ENCODE measurements at places on chromosomes 4 and X.
A peak's percentile ranks its signal among the peaks of the same experiment; 100 is the strongest.

DNA sequence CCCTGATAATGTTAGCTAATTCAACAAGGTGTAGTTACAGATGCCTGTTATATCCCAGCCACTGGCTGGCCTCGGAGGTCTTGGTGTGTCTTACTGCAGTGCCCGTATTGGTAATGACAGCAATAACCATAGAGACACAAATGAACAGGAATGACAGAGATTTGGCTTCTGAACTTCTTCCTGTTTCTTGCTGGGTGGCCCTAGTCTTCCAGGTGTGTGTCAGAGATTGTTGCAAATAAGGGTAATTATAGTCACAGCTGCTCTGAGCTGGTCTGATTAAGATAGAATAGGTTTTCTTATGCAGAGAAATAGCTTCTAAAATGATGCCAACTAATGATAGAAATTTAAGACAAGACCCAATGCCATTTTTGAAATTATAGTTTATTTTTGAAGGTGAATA is 64.1 kb upstream of the MAD2L1 start:
- DNase-seq, result no peak

- no peak for DNase-seq
These were observed 730.2 kb downstream of the KCTD8 start for GRCh38 chr4:43718369-43718768.

DNA sequence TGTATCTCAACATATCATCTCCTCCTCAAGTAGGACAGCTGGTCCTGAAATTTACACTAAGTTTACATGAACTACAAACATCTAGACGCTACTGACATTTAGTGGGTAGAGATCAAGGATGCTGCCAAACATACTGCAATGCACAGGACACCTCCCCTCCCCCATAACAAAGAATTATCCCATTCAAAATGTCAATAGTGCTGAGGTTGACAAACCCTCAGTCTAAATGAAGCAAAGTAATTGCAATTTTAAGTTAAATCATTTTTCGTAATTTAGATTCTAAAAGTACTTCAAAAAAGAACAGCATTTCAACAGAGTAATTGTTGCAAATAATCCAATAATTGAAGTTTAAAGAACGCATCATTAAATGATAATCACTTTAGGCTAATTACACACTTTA is 1.2 kb downstream of the PRMT9 start:
- DNase-seq, result no peak

- DNase-seq, result no peak
These were observed 279.2 kb upstream of the BOD1L1 start for GRCh38 chr4:13906727-13907126.

DNA sequence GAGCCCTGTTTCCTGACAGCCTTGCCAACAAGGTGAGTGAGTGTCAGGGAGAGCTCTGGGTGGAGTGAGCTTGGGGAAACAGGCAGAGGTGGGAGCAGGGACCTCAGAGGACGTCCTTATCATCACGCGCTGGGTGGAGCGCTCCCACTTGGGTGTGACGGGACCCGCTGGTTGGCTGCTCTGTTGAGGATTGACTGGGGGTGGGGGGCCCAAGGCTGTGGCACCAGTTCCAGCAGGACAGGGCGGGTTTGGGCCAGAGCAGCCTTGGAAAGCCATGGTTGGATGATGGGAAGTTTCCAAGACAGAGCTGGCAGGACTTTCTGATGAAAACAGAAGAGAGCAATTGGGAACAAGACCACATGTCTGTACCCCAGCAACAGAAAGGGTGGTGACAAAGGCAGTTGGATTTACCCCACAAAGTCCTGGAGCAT is 3.0 kb upstream of the PCGF3 start:
- no peak for DNase-seq

- DNase-seq, result peak; percentile 82
These were observed 28.5 kb upstream of the CRMP1 start for GRCh38 chr4:5921101-5921980.

- no peak for DNase-seq
These were observed 52.7 kb upstream of the FAT4 start for GRCh38 chr4:125262079-125262478.

- DNase-seq, result peak; percentile 52
These were observed 8.7 kb downstream of the RIPPLY1 start for GRCh38 chrX:106894392-106894909.

DNA sequence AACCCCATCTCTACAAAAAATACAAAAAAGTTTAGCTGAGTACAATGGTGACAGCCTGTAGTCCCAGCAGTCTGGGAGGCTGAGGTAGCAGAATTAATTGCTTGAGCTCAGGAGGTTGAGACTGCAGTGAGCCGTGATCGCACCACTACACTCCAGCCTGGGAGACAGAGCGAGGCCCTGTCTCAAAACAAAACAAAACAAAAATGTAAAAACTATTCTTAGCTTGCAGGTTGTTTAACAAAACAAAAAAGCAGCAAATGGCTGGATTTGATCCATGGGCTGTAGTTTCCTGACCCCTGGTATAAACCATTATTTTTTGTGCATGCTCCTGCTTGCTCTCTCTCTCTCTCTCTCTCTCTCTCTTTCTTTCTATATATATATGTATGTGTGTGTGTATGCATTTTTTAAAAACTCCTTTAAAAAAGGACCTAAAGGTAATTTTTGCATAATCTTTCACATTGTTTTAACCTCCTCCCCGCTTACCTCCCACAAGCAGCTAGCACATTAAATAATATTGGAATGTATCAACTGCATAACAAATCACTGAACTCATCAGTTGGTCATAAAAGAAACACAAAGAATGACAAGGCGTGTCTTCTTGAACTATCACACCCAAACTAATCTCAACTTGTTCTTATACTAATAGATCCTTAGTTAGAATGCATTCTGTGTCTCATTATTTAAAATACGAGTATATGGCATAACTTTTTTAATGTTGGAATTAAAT is 4.8 kb downstream of the AREG start:
- DNase-seq, result no peak

DNA sequence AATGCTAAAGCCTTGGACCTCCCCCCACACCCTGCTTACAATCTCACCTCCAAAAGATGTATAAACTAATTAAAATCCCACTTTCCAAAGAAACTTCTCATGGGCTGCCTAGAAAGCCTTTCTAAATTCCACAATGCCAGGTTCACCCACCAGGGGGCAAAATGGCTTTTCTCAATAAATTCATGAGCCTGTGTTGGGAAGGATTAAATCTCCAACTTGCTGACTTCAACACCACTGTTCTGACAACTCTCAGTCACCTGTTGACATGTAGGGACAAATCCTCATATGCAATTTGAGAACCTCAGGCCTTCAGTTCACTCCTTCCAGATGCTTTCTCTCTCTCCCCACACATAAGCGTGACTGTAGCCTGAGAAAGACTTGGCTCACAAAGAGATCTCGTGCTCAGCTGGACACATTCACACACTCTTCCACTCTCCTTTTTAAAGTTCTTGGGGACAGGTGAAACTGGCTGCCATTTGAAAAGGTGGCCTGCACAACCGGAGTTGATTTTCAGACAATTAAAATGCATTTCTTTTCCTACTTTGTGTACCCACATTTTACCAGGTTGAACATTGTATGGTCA is 88.6 kb upstream of the PRPS2 start:
- no peak for DNase-seq

- DNase-seq, result no peak
These were observed 632.4 kb upstream of the ZFP42 start for GRCh38 chr4:187362937-187363857.

DNA sequence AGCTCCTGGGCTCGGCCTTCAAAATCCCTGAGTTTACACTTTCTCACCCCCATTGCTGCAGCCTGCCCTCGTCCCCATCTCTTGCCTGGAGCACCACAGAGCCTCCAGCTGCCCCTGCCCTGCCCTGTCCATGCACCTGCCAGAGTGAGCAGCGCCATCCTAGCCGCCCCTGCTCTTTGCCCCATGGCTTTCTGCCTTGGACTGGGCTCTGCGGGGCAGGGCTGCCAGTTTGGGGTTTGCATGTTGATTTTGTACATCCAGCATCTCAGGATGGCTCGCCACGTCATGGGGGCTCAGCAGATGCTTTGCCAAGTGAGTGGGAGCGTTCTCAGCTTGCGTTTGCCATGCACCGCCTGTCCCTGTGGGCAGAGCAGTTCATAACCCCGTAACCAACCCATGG is 67.1 kb upstream of the HGFAC start:
- DNase-seq, result no peak

- DNase-seq, result no peak
These were observed 39.2 kb downstream of the SGMS2 start for GRCh38 chr4:107863850-107864371.

DNA sequence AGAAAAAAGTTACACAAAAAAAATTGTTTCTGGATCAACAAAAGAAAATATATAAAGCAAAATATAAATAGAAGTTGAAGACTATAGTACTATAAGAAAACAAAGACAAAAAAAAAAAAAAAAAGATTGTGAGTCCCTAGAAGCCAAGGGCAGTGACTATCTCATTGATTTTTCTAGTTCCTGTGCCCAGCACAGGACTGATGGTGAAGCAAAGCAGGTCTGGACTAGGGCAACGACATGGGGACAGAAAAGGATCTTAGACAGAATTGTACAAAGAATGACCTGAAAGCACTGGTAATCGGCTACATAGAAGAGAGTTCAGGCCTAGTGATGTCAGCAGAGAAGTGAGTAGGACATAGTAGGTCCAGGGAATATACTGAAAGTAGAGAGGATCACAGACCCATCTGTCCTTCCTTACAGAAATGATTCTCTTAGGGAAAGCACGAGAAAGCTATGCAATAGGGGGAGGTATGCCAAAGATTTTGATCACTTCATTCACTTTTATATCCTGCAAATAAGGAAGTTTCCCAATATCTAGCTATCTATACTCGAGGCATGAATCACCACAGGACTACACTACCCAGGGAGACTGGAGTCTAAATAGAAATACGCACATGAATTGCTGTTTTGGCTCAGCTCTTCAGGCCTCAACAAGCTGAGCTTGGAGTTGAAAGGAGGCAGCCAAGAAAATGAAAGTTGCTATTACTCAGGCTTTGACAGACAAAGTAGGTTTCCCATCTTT is 230.9 kb upstream of the GPC4 start:
- DNase-seq, result no peak

DNA sequence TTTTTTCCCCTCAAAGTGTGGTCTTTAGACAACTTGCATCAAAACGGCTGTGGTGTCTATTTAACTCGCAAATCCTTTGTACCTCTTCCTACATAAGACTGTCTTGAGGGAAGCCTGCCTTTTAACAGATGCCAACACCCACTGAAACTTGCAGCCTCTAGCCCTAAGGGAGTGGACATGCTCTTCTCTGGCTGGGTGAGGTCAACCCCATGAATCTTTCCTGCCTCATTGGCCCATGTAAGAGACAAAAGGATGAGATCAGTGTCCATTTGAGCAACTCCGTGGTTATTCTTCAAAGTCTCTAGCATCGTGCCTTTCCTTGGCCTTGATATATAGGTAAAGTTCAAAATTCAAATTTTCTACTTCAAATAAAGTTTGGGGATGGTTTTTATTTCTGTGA is 134.7 kb downstream of the SHROOM3 start:
- no peak for DNase-seq

- DNase-seq, result peak; percentile 40
These were observed 11.0 kb downstream of the SUPT20HL1 start for GRCh38 chrX:24371391-24371972.

GRCh38 chr4:190017357-190018200 is 9.5 kb downstream of the FRG2 start:
- DNase-seq, result no peak

DNA sequence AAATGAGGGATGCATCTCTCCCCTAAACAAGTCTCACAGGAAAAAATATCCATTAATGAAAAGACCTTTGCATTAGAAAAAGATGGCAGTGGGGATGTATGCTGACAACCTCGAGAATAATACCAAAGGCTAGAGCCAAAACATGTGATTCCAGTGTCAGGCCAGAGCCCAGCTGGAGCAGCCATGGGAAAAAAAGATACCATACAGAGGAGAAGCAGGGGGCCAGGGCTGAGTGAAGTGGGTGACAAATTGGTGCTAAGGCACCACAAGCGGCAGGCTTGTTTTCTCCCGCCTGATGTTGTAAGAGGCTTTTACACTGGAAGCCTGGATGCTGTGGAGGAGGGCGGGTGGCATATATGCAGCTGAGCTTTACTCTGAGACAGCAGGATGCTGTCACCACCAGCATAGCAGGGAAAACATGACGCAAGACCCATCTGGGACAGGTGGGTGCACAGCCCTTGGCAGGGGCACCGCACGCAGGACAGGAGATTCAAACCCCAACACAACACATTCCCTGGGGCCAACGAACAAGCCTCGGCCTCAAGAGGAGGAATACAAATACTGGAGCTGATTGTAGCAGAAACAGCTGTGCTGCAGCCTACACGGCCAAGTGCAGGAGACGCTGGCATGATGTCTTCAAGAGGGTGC is 91.9 kb downstream of the TSPAN5 start:
- DNase-seq, result peak; percentile 74

DNA sequence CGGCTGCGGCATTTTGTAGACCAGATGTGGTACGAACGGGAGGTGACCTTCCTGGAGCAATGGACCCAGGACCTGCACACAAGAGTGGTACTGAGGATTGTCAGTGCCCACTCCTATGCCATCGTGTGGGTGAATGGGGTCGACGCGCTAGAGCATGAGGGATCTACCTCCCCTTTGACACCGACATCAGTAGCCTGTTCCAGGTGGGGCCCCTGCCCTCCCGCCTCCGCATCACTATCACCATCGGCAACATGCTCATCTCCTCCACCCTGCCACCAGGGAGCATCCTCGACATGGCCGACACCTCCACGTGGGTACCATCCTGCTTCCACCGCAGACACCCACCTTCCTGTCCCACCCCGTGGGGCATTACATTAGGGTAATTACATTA is 46.2 kb downstream of the SMARCA5 start:
- no peak for DNase-seq

DNA sequence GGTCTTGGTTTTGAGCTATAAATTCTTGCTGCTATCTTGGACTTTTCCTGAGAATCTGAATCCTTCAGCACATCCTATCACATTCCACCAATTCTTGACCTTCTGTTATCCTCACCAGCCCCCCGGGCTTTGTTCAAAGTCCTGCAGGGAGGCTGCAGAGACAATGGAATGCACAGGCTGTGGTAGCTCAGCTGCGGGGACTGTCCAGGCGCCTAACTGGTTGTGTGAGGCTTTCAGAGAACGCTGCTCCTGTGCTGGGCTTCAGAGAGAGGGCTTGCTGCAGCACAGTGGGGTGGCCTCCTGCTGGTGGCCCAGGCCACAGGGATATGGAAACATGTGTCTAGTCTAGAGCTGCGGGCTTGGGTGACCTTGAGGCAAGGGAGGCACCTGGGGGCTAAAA is 196.3 kb upstream of the GATB start:
- DNase-seq, result no peak

DNA sequence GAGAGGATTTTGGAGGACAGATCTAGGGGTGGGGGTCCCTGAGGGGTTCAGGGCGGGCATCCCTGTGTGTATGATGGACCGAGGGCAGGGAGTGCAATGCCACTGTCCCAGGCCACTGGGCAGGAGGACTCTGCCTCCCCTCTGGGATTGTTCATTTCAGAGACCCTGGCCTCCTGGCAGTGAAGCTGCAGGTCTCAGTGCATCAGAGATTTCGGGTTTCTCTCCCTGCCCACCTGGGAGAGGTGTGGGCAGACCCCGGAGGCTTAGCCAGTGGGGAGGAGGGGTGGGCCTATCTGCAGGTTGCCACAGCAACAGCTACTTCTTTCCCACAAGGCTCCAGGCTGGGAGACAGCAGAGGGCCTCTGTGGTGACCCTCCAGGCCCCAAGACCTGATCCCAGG is 80.1 kb upstream of the LRPAP1 start:
- no peak for DNase-seq

- DNase-seq, result no peak
These were observed 21.2 kb upstream of the MSX1 start for GRCh38 chr4:4838051-4838935.

- no peak for DNase-seq
These were observed 219.7 kb downstream of the PALLD start for GRCh38 chr4:168716406-168717129.

GRCh38 chrX:118178450-118178849 is 61.8 kb upstream of the KLHL13 start:
- no peak for DNase-seq
